Bronchial epithelial cell (primary cell): ENCODE measurements at places on chromosomes 2 and 18. TPM values are rescaled to one million over a fixed set of nuclear protein-coding genes. Genes with fewer than 3 reads are reported as not detected.

DNA sequence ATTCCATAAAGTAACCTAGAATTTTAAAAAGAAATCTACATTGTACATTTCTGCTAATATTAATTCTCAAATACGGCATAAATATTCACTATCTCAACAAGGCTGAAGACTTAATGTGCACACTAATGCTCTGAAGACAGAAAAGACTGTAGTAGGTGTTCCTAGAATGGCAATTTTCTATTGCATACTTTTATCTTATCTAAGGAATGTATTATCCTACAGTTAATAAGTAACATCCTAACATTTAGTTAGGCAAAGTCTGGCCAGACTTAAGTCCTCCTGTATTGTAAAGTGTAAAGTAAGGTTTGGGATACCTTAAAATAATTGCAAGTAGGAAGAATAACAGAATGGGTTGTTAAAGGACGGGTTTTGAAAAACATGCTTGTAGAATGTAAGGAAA, 42.2 kb downstream of the CHST9 start:
- DNase-seq: no peak

DNA sequence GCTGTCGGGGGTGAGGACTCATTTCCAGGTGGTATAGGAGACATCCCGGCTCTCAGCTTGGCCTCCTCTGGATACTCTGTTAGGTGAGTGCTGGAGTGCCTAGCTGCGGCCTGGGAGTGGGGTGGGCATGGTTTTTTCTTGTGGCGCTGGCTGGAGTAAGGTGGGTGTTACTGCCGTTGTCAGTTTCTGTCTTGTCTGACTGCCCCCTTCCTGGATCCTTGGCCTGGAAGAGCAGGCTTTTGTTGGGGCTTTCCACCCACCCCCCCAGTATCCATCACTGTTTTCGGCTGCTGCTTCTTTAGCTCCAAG, 69.2 kb downstream of the DGKD start:
- no peak for DNase-seq

DNA sequence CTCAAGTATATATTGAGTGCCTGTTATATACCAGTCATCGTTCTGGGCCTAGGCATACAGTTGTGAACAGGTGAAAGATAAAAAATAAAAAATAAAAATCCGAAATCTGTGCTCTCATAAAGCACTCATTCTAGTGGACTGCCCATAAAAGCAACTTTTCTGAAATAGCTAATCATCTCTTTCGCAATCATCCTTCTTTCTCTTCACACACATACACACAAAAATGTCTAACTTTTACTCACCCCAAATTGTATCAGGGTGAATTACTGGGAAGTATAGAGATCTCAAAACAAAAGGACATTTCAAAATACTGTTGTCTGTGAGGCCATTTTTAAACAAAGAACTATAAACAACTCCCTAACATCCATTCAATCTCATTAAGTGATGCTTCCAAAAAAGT, 29.6 kb upstream of the ORC2 start:
- no peak for DNase-seq

DNA sequence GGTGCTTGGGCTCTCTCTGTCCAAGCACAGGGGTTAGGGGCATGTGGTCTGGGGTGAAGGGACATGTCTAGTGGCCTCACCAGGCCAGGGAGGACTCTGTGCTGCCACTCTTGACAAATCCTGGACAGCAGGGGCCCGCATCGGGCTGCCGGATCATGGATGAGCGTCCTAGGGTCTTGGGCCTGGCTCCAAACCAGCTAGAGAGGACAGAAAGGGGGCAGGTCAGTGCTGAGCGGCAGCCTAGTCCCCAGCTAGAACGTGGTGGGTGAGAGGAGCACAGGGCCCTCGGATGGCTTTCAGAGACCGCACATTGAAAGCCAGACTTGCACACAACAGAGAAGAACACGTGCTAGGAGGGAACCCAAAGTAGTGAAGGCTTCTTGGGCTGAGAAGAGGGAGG, 241.2 kb downstream of the ATAD2B start:
- DNase-seq: no peak

- no peak for DNase-seq
Observed at GRCh38 chr2:7146151-7146550, 228.9 kb downstream of the RNF144A start.

- no peak for DNase-seq
Observed at GRCh38 chr18:63166142-63166541, 153.4 kb downstream of the BCL2 start.

- DNase-seq: peak; percentile 54
Observed at GRCh38 chr2:169933124-169933711, 106.0 kb downstream of the UBR3 start.

DNA sequence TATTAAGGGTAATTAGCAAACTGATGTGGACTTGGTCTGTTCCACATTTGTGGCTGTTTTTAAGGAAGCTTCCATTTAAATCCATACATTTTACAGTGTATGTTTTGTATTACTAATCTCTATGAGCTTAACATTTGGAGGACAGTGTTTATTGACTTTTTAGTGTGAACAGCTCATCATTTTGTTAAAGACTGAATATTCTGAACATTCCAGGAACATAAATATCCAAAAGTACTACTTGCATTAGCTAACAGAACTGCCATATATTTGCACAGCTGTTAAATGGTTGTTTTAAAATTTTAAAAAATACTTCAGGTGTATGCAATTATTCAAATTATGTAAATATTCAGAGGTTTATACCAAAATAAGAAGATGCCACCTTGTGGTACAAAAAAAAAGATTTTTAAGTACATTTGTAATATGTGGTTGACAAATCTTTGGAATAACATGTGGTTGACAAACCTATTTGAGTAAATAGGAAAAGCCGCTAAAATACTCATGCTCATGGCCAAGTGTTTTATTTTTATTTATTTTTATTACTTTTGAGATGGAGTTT, 439.7 kb upstream of the FANCL start:
- DNase-seq: peak; percentile 39

DNA sequence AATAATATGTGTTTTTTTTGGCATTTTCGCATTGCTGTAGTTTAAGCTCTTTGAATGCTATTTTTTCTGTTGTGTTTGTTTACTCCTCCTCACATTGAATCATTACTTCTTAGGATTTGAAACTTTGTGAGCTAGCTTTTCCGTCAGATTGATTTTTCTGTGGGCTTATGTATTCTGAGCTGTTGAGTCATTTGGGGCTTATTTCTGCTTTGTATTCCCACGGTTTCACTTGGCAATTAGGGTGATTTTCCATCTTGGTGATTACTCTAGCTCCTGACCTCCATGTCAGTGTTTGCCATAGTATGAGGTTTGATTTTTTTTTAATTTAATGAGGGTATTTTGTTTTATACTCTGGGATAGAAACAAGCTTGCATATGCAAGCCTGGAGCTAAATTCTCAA, 200.0 kb downstream of the CCDC102B start:
- DNase-seq: no peak

DNA sequence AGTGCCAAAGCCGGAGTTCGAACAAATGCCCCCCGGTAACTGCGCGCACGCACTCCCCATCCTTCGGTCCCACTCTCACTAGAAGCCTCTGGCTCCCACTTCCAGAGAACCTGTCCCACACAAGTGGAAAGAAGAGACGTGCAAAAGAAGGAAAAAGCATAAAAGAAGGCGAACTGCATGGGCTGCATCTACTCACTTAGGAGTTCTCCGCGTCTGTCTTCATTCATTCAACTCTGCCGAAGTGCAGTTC, 312 bp downstream of the NR4A2 start:
- no peak for DNase-seq

Gene LRRC30
- not detected in 2 replicates for total RNA-seq

Gene SLC9A2
- under 0.01 and 0.13 TPM in 2 replicates for total RNA-seq

Gene MC2R
- total RNA-seq: not detected in 2 replicates

Gene RBM44
- 0.26 TPM in 2 replicates for total RNA-seq
